ENCODE measurements at places on chromosomes 4 and X.

GRCh38 chrX:134669378-134670098 lies 11.3 kb upstream of the PLAC1 start:
- no peak for DNase-seq

DNA sequence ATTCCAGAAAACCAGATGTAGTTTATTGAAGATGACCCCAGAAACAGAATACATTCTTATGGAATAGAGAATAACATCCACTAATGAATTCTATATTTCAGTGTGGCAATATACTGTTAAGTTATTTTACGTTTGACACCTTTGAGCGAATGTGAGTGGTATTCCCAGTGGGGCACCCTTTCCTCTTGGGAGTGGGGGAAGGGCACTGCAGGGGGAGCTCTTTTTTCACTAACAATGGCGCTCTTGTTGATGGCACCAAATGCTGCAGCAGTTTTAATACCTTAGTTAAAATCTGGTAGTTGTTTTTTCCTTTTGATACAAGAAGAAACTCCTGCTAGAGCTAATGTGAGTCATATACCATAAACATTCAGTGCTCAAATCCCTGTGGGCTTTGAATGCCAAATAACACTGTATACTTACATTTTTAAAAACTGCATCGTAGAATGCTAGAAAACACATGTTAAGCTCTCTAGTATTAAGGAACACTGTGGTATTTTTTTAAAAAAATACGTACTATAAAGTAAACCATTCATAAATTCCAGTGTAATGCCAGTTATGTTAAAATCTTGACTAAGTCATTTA lies 178.5 kb downstream of the DCHS2 start:
- DNase-seq: no peak

DNA sequence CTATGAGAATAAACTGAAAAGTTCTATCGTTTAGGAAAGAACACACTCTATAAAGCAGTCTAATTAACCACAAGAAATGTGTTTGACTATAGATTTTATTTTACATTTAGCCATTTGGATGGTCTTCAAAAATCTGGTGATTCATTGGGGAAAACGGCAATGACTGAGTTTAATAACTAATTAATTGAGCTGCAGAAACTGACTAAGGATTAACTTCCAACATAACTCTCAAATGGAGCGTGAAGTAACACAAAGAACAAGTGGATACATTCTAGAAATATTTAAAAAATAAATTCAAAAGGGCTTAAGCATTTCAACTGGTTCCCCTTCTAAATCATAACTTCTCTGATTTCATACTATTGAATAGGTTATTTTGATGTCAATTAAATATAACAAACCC lies 1582.4 kb downstream of the PCDH18 start:
- DNase-seq: no peak

GRCh38 chrX:35023683-35024082 lies 81.1 kb downstream of the FAM47B start:
- no peak for DNase-seq

DNA sequence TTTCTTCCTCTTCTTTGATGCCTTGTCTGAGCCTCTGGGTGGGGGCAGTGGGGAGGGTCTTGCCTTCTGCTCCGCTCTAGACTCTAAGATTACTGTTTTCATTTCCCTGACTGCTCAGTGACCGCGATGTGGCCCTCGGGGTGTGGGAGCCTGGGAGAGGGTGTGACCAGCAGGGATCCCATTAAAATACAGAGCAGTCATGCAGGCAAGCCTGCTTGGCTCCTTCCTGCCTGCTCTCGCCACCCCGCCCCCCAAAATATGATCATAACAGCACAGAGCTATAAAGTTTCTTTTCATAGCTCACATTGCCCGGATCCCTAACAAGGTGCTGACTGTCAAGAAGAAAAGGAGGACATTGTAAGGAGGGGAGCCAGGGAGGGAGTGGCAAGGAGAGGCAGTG lies 332.9 kb downstream of the RAB28 start:
- no peak for DNase-seq
